ENCODE measurements at places on chromosomes 3 and 15. TPM values are rescaled to one million over a fixed set of nuclear protein-coding genes. Genes with fewer than 3 reads are reported as not detected.

Gene CAMK2N2
- 1.5 TPM for total RNA-seq

Gene SH2D7
- total RNA-seq = not detected

Gene LOXL1
- total RNA-seq = 10.8 TPM

Gene MYRIP
- total RNA-seq = 1.8 TPM

Gene CYP11A1
- 3.3 TPM for total RNA-seq

Gene GOLGA8B
- 50.2 TPM for total RNA-seq

Gene MAGEL2
- total RNA-seq = 10.1 TPM

Gene FMN1
- 2.1 TPM for total RNA-seq

Gene RTP4
- not detected for total RNA-seq

Gene P2RY14
- total RNA-seq = not detected

Gene AQP9
- total RNA-seq = not detected

Data from GM23338 (cell line).